ENCODE measurements at places on chromosomes 1 and 21.

DNA sequence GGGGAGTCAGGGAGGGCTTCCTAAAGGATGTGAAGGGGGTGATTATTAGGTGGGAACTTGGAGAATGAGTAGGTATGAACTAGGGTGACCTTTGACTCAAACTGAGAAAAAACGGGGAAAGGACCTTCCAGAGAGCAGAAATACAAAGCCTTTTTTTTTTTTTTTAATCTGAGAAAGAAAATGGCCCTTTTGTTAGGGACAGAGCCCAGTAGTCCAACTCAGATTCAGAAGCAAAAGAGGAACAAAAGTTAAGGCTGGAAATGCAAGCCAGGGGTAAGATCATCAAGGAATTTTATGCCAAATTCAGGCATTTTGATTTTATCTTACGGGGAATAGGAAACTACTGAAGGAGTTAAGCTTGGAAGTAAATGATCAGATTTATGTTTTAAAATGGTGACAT is 96.0 kb upstream of the SMYD2 start:
- DNase-seq: no peak

- no peak for DNase-seq
These were observed 16.9 kb upstream of the GNG12 start for GRCh38 chr1:67850151-67850551.

DNA sequence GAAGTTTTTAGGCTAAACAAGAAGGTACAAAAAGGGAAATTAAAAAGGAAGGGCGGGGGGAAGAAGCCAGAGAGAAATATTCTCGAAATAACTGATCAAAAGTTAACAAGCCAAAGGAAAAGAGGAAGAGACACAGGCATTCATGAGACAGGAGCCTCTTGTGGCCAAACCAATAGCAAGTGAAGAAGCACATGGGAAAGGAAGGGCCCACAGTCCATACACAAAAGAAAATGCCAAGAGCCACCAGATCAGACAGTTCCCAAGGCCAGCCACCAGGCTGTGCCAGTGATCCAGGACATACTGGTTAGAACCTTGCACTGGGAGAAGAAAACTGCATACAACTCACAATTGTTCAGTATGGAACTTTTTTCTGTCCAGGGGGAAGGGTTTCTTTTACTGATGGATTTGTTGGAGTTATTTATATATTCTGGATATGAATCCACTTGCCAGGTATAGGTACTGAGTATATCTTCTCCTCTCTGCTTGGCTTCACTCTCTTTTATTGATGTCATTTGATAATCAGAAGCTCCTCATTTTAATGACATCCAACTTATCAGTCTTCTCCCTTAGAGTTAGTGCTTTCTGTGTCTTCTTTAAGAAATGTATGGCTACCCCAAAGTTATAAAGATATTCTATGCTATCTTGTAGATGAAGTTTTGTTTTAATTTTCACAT is 76.8 kb downstream of the CD46 start:
- DNase-seq: peak; percentile 19

DNA sequence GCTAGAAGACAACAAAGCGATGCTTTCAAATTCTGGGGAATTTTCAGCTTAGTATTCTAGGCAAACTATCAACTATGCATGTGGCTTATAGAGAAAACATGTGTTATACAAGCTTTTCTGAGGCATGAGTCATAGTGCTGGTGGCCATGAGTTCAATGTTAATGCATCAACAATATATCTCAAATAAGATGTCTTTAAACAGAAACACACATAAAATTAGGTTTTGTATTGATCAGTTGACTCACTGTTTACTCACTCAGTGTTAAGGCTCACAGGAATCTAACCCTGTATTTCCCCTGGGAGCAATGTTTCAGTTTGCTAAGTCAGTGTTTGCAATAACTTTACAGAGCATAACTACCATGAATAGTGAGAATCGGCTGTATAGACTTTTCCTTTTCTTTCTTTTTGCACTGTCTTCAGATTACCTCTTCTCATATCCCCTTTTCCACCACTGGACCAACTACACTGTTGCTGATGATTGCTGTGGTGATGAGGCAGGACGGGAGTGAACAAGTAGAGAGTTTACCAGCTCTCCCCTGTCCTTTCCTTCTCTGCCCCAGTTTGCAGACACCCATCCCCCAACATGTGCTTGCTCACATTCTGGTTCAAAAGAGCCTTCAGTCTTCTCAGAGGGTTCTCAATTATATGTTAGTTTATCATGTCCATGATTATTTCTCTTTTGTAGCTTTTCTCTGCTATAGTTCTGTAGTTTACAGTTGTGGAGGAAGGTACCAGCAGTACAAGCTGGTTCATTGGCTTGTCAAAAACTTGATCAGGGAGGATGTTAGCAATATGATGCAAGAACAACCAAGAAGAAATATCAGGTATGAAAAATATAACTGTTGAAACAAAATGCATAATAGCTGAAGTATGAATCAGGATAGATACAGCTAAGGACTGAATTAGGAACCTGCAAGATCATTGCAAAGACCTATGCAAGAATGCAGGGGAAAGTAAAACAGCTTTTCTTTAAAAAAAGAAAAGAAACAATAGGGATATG is 23.9 kb downstream of the CD2 start:
- no peak for DNase-seq

GRCh38 chr1:14521622-14522021 is 76.9 kb upstream of the KAZN start:
- no peak for DNase-seq

DNA sequence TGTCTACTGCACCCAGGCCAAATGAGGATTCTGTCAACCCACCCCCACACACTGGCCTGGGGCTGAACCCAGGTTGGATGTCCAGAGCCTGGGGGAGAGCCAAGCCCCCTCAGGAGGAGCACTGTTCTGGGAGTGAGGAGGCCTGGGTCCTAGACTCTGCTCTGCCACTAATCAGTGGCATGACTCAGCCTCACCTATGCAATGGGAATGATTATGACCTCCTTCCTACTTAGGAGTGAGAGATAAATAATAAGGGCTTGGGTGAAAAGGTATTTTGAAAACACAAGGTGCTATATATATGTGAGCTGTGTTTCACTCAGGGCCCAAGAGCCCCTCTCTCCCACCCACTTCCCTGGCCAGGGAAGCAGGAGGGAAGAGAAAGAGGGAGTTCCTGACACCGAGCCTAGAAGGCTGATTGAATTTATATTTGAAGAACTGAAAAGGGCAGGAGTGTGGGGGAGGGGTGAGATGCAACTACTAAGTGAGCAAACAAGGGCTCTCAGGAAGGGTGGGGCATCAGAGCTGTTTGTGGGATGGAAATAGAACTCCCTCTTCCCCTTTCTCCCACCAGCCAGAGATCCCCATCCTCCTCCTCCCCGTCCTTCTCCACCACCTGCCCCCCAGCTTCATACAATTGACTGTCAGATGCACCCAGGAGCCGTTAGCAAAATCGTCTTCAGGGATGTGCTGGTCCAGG is 8.2 kb downstream of the IGSF9 start:
- DNase-seq: no peak

DNA sequence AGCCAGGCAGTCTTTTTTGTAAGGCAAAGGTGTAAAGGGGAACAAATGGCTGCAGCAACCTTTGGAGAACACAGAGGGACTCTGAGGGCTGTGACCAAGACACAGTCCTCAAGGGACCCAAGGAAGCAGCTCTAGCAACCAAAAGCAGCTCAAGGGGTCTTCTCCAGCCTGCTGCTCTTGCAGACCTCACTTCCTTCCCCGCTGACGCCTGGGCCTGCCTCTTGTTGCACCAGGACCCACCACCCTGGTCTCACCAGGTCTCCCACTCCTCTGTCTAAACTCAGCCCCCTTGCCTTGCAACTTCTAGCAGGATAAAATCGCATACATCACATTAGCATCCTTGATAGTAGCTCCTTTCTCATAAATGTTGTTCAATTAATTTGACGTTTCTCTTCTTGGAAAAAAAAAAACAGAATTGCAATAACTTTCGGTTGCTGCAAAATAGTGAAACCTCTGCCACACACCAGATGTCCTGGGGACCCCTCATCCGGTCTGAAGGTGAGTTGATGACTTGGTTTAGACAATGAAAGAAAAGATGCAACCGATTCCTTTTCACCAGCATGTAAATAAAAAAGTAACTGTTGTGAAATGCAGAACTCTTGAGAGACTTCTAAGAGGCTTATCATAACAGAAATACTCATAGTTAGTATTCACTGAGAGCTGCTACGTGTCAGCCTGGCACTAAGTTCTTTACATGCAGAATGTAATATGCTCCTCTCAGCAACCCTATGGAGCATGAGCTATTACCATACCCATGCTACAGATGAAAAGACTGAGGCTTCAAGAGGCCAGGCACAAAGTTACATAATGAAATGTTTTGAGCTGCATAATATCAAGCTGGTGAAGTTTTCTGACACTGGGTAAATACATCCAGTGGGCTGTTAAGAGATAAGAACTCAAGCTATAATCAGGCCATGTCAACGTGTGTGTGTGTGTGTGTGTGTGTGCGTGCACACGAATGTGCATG is 58.5 kb downstream of the UMODL1 start:
- DNase-seq: no peak

- no peak for DNase-seq
These were observed 140.9 kb downstream of the RHOU start for GRCh38 chr1:228876187-228876586.

DNA sequence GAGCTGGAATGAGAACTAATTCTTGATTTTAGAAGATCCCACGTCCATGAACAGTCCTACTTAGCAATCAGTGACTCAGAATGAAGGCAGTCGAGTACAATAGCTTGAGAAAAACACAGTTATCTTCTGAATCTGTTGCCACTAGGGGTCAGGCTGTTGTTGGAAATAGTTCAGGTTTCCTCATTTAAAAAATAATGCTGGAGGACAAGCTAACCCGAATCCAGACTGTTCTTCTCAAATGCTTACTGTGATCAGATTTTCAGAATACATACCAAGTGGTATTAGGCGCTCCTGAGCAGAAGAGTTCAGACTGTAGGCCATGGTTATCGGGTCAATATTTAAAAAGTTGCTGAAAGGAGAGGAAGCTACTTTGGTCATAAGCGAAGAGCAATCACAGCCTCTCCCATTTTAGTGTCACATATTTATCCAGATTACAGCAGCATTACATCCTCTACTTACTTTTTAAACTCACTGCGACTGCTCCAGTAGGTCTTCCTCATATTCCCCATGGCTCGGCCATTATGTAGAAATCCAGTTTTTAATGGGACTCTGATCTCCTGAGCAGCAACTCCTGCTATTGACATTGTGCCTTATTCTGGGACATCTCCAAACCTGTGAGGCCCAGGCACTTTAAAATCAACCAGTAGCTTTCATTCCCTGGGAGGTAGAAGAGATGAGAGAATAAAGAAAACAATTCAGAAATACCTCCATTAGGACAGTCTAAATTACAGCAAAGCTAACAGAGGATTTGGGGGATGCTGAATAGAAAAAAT is 10.9 kb downstream of the ERRFI1 start:
- no peak for DNase-seq

DNA sequence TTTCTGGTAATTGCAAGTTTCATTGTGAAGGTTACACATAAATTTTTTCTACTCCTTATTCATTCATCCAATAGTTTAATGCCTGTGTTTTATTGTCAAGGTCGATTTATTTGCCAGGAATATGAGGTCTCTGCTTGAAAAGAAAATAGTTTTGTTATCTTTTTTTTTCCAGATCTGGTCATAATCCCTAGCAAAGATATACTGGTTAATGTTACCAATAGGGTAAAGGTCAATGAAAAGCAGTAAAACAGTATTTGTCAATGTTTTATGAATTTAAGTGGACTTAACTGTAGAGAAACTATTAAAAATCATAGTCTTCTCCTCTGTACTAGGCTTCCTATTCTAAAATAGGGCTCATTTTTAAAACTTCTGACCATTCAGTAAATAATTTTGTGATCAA is 8.1 kb upstream of the FMO3 start:
- no peak for DNase-seq

GRCh38 chr1:246418565-246419312 is 88.3 kb downstream of the SMYD3 start:
- no peak for DNase-seq

DNA sequence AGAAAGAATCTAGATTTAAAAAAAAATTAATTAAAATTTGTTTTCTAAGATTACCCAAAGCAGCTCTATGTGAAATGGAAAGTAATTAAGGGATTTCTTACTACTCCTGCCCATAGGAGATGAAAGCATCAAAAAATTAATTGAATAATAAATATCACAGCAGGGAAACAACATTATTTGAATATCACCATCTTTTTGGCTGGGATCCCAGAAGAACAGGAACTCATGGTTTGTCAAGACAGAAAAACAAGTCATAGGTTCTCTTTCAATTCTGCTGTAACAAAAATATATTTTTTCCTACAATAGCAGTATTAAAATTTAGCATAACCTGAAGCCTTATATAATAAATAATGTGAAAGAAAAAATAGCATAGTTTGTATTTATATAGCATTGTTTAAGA is 1713.4 kb downstream of the NCAM2 start:
- DNase-seq: no peak

GRCh38 chr1:234694661-234695060 is 84.7 kb upstream of the IRF2BP2 start:
- no peak for DNase-seq

DNA sequence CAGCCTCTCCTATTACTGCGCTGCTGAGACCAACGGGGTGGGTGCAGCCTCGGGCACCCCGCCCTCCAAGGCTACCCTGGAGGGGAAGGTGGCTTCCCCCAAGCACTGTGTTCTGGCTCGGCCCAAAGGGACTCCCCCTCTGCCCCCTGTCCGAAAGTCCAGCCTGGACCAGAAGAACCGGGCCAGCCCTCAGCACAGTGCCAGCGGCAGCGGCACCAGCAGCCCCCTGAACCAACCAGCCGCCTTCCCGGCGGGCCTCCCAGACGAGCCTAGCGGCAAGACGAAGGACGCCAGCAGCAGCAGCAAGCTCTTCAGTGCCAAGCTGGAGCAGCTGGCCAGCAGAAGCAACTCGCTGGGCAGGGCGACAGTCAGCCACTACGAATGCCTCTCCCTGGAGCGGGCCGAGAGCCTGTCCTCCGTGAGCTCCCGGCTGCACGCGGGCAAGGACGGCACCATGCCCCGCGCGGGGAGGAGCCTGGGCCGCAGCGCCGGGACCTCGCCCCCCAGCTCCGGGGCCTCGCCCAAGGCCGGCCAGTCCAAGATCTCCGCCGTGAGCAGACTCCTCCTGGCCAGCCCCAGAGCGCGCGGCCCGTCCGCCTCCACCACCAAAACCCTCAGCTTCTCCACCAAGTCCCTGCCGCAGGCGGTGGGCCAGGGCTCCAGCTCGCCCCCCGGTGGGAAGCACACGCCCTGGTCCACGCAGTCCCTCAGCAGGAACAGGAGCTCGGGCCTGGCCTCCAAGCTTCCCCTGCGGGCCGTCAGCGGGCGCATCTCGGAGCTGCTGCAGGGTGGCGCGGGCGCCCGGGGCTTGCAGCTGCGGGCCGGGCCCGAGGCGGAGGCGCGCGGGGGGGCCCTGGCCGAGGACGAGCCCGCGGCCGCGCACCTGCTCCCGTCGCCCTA is 533.1 kb downstream of the KIF26B start:
- DNase-seq: no peak

GRCh38 chr21:42781150-42781970 is 98.0 kb downstream of the WDR4 start:
- no peak for DNase-seq

DNA sequence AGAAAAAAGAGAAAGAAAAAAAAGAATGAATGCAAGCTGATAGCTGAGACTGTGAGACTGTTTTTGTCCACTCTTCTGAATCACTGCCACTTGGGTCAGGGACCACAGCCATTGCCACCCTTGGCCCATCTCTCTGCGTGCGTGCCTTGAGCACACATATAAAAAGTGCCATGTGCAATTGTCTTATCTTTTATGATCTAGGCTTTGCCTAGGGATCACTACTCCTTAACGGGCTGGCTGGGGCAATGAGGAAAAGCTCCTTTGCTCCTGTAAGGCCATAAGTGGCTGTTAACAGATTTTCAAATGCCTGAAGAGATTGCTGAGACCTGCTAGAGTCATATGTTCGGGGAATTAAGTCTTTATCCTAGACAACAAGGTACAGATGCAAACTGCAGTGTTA is 8.2 kb downstream of the SPATA46 start:
- DNase-seq: no peak
